ENCODE measurements at places on chromosomes 7 and 10. TPM values are rescaled to one million over a fixed set of nuclear protein-coding genes. Genes with fewer than 3 reads are reported as not detected.

ANKRD1 gene
- not detected for total RNA-seq

MIOS gene
- total RNA-seq = 37.1 TPM

SERPINE1 gene
- 0.58 TPM for total RNA-seq

COBL gene
- not detected for total RNA-seq

TMEM130 gene
- total RNA-seq = not detected

ADCYAP1R1 gene
- not detected for total RNA-seq

C10orf143 gene
- 4.4 TPM for total RNA-seq

DNA sequence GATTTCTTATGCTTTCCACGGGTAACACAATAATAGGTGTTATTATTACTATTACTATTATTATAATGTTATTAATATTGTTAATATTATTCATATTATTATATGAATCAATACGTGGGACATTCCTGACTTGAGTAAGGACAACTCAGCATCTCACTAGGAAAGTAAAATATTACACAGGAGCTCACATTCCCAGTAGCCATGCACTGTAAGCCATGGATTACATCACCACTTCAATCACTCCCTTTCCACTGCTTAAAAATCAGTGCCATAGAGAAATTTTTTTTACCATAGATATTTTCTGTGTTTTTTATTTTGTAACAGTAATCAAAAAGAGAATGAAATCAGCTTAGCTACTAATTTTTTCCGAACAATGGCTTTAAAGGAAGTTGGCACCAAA lies 68.5 kb upstream of the DGKI start:
- no peaks in the 10 kb centered on the region for H3K27me3 ChIP-seq
- H3K4me1 ChIP-seq = peaks cover 4% of the 10 kb centered on the region
- H3K4me3 ChIP-seq = no peak overlapping the region
- no peak for DNase-seq

DNA sequence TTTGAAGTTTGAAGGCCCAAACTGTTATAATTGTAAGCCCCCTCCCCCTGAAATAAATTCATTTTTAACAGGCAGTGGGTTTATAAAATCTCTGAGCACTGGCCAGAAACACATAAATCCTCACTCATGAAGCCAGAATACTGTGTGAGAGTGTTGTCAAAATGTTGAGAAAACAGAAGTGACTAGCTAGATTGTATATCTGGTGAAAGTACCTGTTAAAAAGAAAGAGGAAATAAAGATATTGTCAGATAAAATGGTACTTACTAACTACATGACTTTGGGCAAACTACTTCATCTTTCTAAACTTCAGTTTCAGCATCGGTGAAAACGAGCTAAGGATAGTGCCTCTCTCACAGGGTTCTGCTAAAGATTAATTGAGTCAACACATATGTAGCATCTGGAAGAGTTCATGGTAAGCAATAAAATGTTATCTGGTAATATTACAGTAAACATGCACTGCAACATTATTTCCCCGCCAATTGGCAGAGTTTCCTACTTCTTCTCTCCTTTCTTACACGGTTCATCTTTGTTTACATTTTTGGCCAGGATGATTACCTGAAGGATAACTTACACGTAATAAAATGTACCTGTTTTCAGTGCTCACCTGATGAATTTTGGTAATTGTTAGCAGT lies 202.5 kb upstream of the CHRM2 start:
- no peak overlapping the region for H3K4me3 ChIP-seq
- no peak overlapping the region for H3K27ac ChIP-seq

DNA sequence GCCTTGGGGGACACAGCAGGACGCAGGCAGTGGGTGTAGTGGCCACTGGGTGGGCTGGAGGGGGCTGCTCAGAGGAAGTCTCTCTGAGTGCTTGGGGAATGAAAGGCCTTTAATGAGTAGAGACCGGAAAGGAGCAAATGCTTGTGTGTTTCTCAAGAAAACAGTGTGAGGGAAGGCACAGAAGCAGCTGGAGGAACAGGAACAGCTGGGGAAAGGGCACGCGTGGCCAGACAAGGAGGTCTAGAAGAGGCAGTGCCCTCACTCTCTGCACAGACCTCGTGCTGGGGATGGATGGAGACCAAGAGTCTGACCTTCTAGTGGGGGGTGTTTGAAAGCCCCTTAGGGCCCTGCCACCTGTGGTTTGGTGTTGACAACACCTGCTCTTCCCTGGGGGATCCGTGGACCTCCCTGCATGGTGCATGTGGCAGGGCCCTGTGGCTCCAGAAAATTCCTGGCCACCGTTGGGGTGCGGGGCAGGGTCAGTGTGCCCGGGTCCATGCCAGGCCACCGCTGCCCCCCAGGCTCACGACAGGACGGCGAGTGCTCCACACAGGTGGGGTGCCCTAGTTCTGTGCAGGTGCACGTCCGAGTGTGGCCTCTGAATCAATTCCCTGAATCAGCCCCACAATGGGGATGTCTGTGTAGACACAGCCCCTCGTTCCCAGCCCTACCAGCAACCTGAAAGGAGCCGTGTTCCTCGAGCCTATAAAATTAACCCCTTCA lies 25.9 kb upstream of the FAM20C start:
- H3K4me3 ChIP-seq = no peak overlapping the region
- DNase-seq = no peak
- no peaks in the 10 kb centered on the region for H3K36me3 ChIP-seq
- H3K27me3 ChIP-seq = no peaks in the 10 kb centered on the region

GRCh38 chr10:52805414-52806285 lies 33.1 kb upstream of the MBL2 start:
- no peak overlapping the region for H3K4me3 ChIP-seq
- DNase-seq = no peak
- H3K27ac ChIP-seq = no peak overlapping the region
- H3K27me3 ChIP-seq = no peaks in the 10 kb centered on the region
- H3K36me3 ChIP-seq = no peaks in the 10 kb centered on the region

GRCh38 chr7:91565499-91566401 lies 301.5 kb downstream of the FZD1 start:
- H3K27me3 ChIP-seq = no peaks in the 10 kb centered on the region
- H3K4me1 ChIP-seq = no peaks in the 10 kb centered on the region
- no peak overlapping the region for H3K27ac ChIP-seq
- no peaks in the 10 kb centered on the region for H3K36me3 ChIP-seq

DNA sequence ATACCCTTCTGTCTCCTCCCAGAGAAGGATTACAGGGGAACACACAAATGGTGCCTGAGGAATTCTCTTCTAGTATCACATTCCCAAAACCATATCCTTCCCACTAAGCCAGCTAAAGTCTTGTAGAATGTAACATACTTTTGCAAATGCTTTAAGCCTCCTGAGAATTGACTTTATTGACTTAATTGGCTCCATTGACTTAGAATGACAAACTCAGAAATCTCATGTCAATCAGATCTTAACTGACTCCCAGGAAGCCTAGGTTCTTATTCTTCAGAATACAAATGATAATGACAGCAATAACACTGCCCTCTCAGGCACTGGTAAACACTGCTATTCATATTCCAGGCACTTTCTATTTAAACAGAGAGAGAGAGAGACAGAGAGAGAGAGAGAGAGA lies 356.9 kb upstream of the PRKCQ start:
- H3K27me3 ChIP-seq = peaks cover 21% of the 10 kb centered on the region
- no peak for DNase-seq
- H3K4me3 ChIP-seq = no peak overlapping the region
- no peak overlapping the region for H3K27ac ChIP-seq
- peaks cover 4% of the 10 kb centered on the region for H3K4me1 ChIP-seq
- H3K36me3 ChIP-seq = peaks cover 9% of the 10 kb centered on the region

GRCh38 chr7:10429511-10429910 lies 544.2 kb upstream of the PHF14 start:
- DNase-seq = no peak
- H3K4me1 ChIP-seq = no peaks in the 10 kb centered on the region
- no peak overlapping the region for H3K27ac ChIP-seq
- H3K4me3 ChIP-seq = no peak overlapping the region
- H3K36me3 ChIP-seq = no peaks in the 10 kb centered on the region

- DNase-seq = no peak
- no peaks in the 10 kb centered on the region for H3K36me3 ChIP-seq
- no peak overlapping the region for H3K4me3 ChIP-seq
- H3K4me1 ChIP-seq = peaks cover 9% of the 10 kb centered on the region
- no peak overlapping the region for H3K27ac ChIP-seq
Measured at GRCh38 chr7:101956130-101956529, 138.7 kb downstream of the CUX1 start.

- H3K36me3 ChIP-seq = peaks cover 4% of the 10 kb centered on the region
- no peak overlapping the region for H3K4me3 ChIP-seq
- no peak overlapping the region for H3K27ac ChIP-seq
- peaks cover 14% of the 10 kb centered on the region for H3K4me1 ChIP-seq
- H3K27me3 ChIP-seq = no peaks in the 10 kb centered on the region
Measured at GRCh38 chr7:129821476-129821875, 131.3 kb downstream of the UBE2H start.

DNA sequence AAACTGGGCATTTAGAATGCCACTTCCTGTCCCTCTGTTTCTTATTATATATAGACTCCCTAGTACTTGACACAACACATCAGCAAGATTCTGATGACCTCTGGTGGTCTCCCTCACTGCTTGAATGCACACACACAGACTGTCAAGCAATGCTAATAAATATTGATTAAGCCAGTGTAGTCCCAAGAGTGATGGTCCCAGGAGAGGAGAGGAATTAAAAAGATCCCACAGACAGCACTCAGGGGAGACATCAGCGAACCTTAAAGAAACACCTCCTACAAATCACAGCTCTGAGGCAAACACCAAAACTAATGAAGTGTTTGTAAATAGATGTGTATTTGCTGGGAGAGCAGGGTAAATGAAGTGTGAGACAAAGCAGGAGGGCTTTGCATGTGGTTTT lies 1291.2 kb downstream of the XPNPEP1 start:
- DNase-seq = no peak
- no peak overlapping the region for H3K4me3 ChIP-seq
- no peaks in the 10 kb centered on the region for H3K27me3 ChIP-seq
- no peaks in the 10 kb centered on the region for H3K36me3 ChIP-seq
- no peak overlapping the region for H3K27ac ChIP-seq

Measured in activated CD8-positive, alpha-beta T cell treated with anti-CD3 and anti-CD28 coated beads, Interleukin-2, amount 10 ng/mL, durations not matched to agents 7 days and 5 days (primary cell).